ENCODE measurements at places on chromosomes 6 and 20.

DNA sequence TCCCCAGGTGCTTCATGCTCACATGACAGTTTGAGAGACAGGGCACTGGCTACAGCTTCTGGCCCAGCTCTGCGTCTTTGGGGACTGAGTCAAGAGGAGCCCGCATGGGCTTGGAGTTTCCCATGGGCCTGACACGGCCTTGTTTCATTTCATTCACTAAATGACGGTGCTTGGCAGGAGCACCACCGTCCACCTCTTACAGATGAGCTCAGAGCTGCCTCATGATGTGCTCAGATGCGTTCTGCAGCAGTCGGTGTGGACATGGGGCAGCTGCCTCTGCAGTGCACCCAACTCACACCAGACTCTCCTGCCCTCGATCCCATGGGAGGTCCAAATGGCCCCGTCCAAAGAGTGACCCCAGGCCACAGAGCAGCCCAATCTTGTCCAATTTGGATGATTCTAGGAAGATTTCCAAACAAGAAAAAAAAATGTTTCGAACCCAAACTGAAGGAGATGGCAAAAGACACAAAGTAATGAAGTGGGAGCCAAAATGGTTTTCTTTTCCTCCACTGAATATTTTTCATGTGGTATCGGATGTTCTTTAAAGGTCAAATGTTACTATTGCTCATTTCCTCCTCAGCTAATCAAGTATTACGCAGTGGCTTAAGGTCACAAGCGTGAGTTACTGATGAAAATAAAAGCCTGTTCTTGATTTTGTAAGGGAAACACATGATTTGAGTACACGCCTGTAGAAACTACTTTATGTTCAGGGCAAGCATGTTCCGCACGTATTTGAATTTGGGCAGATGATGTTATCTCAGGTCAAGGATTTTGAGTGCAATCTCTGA, 524.2 kb downstream of the CDH26 start:
- DNase-seq, result no peak

DNA sequence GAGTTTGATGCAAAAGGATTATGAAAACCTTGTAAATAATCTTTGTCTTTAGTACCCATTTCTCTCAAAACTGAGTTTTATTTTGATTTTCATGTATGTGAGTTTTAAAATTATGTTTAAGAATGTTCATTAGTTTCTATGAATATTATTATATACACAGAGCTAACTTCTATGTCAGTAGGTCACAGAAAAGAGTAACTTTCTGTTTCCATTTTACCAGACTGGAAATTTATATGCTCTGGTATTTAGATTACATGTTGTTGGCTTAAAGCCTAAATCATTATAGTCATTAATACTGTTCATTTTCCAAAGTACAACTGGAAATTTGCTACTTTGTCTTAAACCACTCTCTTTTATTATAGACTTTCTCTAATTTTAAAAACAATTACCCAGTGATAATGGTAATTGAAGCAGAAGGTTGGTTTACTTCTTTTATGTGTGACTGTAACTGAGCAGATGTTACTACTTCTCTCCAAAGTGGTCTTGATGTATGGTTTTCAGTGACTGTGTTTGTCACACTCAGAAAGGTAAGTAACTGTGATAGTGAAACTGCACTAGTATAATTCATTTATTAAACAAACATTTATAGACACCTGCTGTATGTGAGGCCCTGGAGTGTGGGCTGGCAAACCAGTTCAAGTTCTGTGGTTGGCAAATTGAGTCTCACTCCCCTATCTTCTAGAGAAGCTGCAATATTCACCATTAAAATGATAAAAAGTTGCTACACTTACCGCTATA, 13.2 kb downstream of the CRYBG1 start:
- no peak for DNase-seq

- no peak for DNase-seq
Measured at GRCh38 chr20:32354592-32355416, 3.3 kb upstream of the ASXL1 start.

- DNase-seq, result no peak
Measured at GRCh38 chr6:144434308-144434990, 149.3 kb downstream of the UTRN start.

DNA sequence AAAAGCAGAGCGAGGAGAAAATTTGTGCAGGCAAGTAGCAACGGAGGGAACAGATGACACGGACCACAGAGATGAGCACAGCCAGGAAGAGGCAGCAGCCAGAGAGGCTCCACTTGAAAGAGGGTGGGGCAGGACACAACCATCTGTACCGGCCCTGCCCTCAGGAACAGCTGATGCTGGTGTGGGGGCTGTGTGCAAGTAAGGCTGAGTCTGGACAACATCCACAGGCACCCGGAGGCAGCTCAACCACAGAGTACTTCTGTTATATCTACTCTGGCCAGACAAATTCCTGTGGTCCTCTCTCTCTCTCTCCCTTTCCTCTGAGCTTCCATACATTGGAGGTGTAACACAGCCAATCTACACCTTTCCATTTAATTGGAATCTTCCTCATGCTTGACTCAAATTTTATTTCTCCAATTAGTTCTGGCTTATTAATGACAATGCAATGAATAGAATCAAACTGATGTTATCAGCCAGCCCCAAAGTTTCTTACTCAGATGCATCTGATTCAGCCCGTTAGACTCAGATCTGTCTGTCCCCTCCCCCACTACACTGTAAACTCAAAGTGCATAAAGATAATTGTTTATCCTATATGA, 24.9 kb downstream of the KIF13A start:
- DNase-seq, result no peak

DNA sequence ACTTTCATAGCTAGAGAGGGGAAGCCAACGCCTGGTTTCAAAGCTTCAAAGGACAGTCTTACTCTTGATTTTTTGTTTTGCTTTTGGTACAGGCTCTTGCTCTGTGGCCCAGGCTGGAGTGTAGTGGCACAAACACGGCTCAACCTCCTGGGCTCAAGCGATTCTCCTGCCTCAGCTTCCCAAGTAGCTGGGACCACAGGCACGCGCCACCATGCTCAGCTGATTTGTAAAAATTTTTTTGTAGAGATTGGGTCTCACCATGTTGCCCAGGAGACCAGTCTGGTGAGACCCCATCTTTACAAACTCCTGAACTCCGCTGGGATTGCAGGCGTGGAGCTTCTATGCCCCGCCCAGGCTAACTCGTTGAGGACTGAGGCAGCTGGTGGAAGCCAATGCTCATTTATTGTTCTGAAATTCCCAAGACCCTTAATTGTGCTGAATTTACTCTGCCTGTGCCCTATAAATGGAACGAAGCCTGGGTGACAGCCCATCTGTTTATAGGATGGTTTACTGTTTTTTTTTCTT, 18.0 kb downstream of the SRSF3 start:
- DNase-seq, result no peak

- DNase-seq, result no peak
Measured at GRCh38 chr6:3852391-3852790, 3.2 kb downstream of the FAM50B start.

GRCh38 chr6:42901538-42901957, 14.3 kb upstream of the PTCRA start:
- DNase-seq, result peak; percentile 43

DNA sequence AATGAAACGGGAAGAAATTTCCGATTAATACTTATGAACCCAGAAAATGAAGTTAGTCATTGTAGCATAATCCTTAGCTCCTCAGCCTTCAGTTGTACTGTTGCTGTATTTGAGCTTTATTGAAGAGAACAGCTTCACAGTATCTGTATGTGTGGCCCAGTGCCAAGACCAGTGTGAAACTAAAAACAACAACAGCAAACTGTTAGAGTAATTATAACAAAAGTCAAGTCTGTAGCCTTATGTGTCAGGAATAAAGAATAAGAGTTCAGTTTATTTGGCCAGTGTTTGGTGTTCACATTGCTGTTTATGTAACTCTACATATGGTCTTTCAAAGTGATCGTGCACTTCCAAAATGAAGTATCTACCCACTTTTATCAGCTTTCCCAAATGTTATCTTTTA, 70.9 kb downstream of the ARID1B start:
- DNase-seq, result no peak

DNA sequence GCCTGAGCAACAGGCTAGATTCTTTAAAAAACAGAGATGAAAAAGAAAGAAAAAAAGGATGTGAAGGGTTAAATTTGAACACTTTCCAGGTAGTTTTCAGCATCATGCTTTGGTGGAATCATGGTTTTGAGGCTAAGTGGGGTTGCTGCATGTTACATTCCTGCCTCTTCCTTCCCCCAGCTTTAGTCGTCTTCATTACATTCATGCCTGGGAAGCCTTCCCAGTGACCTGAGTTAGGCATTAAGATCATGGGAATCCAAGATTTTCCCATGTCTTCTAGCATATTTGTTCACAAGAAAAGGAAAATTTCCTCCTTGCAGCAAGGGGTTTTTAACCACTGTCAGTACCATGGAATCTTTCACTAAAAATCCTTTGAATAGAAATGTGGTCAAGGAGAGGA, 12.0 kb downstream of the TPX2 start:
- DNase-seq, result no peak

DNA sequence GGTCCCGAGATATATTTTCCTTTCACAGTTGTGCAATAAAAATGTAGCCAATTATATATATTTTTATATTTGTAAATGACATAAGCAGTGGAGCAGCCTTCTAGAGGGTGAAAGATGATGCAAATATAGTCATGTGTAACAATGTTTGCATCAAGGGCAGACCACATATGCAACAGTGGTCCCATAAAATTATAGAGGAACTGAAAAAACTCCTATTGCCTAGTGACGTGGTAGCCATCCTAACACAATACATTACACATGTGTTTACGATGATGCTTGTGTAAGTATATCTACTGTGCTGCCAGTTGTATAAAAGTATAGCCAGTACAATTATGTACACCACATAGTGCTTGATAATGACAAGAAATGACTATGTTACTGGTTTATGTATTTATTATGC, 162.8 kb downstream of the ZFAND3 start:
- no peak for DNase-seq

DNA sequence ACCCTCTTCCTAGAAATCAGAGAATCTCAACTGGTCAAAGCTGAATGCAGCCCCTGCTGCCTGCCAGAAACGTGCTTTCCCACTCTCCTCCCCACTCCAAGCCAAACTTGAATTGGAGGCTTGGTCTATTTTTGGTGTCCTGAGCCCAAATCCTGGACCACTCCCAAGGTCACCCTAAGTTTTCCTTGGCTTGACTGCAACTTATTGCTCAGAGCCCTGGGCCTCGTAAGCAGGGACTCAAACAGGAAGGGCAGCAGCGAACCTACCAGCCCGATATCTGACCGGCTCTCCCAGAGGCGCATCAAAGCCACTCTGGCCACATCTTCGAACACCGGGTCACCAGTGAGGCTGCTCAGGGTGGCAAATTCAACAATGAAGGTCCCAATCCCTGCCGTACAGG, 12.7 kb downstream of the EDEM2 start:
- no peak for DNase-seq

GRCh38 chr20:46063652-46064054, 26.1 kb downstream of the NCOA5 start:
- DNase-seq, result no peak

DNA sequence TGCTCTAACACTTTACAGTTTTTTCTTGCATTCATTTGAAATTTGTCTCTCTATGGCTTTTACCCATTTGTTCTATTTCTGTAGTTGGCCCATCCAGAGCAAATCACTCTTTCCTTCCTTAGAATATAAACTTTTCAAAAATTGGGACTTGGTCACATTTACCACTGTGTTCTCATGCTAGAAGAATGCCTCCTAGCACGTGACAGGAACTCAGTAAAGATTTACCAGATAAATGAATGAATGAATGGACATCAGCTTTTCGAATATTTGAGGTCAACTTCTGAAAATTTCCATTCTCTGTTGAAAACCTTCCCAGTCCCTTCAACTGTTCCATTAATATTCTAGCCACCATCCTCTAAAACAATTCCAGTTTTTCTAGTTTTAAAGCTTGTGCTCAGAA, 294.5 kb downstream of the CD83 start:
- no peak for DNase-seq

DNA sequence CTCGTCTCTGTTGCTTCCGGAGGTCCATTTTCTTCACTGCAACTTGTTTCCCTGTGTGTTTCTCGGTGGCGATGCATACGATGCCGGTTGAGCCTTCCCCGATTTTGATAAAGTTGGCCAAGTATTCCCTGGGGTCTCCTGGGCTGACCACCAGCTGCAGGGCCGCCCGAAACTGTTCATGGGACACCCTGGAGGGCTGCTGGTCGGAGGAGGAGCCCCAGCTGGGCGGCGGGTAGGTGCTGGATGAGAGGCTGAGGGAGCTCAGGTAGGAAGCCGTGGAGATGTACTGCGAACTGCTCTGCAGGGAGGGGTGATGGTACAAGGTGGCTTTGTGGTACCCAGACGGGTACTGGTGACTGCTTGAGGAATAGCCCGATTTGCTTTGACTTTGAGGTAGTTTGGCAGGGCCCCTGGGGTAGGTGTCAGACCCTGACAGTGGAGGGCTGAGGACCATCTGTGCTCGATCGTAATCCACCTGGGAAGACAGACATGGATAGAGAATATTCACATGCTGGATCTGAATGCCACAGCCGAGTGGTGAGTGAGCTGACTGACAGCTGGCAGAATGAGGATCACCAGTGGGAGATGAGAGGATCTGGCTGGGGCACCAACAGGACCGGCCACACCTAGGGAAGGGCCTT, 51.6 kb downstream of the LAMP5 start:
- DNase-seq, result no peak

DNA sequence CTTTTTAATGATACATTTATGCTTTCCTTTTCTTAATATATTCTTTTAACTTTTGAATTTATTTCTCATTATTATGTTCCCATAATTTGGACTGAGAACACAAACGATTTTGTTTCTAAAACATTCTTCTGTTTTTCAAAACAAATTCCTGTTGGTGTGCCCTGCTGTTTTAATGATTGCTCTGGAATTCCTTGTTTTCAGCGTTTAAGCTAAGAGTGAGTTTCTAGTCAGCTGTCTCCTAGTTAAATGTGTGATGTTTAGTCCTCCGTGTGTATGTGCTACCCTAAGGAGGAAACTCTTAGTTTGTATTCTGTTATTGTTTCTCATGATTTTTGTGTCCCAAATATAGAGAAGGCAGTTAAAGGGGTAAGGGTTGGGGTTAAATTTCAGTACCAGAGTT, 306.1 kb upstream of the RGS17 start:
- DNase-seq, result no peak

DNA sequence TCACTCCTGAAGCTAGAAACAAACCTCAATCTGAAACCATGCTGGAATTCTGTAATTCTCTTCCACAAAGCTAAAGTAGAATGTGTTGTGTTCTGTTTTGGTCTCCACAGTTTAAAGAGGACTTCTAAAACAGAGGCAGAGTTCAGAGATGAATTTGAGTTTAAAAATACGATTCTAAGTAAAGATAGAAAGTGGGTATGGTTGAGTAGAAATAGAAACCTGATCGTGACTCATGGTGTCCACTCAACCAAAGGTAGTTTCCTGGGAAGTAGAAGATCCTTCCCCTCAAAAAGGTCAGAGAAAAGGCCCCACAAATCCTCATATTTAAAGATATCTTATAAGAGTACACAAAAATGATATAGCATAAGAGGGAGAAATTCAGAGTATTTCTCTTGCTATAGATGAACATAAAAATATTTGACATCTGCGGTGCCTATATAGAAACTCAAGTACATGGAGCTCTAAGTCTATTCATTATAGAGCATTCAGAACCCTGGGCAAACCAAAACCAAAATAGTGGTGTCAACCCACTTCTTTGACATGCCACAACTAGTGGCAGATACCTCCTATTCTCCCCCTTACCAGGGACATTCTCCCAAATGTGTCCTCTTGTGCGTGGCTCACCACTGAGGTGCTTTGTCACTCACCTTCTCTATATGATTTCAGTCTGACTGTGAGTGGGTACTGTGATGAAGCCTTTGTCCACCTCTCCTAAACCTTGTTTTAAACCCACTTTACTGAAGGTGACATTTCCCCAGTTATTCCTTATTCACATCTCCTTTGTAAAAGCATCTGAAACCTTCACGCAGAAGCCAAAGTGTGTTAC, 84.5 kb downstream of the PLCB1 start:
- DNase-seq, result no peak

- DNase-seq, result no peak
Measured at GRCh38 chr20:24402188-24402587, 67.2 kb upstream of the SYNDIG1 start.
